ENCODE measurements at places on chromosomes 1 and 21.

DNA sequence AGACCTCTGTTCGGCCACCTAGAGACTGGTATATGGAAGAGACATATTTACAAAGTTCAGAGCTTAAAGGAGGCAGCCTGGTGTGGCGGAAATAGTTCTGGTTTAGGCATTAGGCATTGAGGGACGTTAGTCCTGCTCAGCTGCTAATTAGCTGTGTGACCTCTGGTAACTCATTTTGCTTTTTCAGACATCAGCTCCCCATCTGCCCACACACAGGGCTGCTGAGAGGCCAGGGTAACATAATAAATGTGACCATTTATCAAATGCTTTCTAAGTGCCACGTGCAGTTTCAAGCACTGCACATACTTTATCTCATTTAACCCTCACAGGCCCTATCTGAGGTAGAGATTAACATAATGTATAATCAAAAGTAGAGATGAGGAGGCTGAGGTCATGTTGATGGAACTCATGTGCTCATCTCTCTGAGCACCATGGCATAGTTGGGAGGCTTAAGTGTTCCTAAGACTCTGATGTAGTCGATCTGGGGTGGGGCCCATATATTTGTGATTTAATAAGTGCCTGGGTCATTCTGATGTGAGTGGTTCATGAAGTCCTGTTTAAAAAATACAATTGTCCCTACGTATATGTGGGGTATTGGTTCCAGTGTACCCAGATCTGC lies 267.2 kb upstream of the PLXNA2 start:
- no peak for DNase-seq

DNA sequence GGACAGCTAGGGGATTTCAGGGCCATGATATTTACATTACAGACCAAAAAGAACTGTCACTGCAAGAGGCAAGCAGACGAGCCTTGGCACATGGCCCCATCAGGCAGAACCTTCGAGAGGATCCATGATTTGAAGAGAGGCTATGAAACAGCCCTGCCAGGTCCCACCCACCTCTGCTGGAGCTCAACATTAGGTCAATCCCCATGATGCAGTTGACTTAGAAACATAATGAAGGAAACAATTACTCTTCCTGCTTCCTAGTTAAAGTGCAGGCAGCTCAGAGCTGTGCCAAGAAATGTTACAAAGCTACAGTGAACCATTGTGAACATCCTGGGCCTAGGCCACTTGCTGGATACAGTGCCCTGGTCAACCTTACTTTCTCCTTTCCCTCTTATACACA lies 41.7 kb upstream of the PTCH2 start:
- no peak for DNase-seq

DNA sequence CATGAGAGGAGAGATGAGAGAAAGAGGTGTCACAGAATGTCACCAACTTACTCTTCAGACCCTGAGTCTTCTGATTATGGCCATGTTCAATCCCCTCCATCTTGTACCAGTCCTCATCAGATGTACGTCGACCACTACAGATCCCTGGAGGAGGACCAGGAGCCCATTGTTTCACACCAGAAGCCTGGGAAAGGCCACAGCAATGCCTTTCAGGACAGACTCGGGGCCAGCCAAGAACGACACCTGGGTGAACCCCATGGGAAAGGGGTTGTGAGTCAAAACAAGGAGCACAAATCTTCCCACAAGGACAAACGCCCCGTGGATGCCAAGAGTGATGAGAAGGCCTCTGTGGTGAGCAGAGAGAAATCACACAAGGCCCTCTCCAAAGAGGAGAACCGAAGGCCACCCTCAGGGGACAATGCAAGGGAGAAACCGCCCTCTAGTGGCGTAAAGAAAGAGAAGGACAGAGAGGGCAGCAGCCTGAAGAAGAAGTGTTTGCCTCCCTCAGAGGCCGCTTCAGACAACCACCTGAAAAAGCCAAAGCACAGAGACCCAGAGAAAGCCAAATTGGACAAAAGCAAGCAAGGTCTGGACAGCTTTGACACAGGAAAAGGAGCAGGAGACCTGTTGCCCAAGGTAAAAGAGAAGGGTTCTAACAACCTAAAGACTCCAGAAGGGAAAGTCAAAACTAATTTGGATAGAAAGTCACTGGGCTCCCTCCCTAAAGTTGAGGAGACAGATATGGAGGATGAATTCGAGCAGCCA lies 8.0 kb downstream of the ELOA start:
- peak; percentile 79 for DNase-seq

GRCh38 chr1:208243967-208244916 lies at the start of gene PLXNA2:
Gene PLXNA2, minus strand, starts transcription at chr1:208244384. Its CDS starts 26,462 bp downstream, at chr1:208217922.
- DNase-seq = peak; percentile 79

DNA sequence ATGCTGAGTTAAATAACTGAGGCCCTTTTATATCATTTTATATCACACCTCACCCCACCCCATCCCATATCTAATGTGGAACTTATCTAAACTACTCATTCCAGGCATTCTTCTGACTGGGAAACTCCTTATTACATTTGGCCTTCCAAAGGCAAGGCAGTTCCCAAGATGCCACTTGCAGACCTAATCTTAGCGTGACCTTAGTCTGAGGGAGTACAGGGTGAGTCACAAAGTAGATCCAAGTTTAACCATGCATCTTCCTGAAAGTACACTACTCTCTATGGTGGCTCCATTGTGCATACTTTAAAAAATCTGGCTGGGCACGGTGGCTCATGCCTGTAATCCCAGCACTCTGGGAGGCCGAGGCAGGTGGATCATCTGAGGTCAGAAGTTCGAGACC lies 353.6 kb upstream of the C1orf87 start:
- DNase-seq = no peak

GRCh38 chr21:43850728-43851295 lies 14.2 kb upstream of the AGPAT3 start:
- peak; percentile 11 for DNase-seq

GRCh38 chr1:27367160-27367650 lies 444 bp upstream of the MAP3K6 start:
- DNase-seq = no peak

- no peak for DNase-seq
These were observed 345.0 kb downstream of the NPHP4 start for GRCh38 chr1:5647234-5647633.

DNA sequence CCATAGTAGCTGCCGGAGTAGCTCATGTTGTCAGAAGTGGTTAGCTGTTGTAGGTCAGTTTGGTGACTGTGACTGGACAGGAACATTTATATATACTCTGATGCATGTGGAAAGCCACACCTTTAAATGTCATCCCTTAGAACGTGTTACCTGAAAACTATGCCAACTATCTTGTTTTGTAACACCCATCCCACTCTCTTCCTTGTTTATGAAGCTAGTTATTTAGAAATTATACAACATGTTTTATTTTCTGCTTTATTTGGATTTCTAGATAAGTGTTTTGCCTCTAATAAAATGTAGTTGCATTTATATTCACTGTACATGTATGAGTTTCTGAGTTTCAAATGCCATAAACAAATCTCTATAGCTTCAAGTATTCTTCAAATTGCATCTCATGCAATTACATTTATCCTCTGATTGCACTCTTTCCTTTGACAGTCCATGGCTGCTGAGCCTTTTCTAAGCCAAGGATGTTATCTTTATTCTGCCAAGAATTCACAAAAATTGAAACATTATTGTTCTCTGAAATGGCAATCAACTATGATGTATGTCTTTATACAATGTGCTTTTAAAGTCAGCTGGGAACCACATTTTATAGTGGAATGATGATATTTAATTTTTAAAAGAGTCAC lies at the start of gene KRTAP19-7:
KRTAP19-7 (minus strand) TSS at position 51 of the 632 bp plus-strand sequence; CDS start at position 26, 25 bp downstream.
- DNase-seq = no peak

GRCh38 chr1:30684259-30684658 lies 39.1 kb downstream of the MATN1 start:
- DNase-seq = no peak

DNA sequence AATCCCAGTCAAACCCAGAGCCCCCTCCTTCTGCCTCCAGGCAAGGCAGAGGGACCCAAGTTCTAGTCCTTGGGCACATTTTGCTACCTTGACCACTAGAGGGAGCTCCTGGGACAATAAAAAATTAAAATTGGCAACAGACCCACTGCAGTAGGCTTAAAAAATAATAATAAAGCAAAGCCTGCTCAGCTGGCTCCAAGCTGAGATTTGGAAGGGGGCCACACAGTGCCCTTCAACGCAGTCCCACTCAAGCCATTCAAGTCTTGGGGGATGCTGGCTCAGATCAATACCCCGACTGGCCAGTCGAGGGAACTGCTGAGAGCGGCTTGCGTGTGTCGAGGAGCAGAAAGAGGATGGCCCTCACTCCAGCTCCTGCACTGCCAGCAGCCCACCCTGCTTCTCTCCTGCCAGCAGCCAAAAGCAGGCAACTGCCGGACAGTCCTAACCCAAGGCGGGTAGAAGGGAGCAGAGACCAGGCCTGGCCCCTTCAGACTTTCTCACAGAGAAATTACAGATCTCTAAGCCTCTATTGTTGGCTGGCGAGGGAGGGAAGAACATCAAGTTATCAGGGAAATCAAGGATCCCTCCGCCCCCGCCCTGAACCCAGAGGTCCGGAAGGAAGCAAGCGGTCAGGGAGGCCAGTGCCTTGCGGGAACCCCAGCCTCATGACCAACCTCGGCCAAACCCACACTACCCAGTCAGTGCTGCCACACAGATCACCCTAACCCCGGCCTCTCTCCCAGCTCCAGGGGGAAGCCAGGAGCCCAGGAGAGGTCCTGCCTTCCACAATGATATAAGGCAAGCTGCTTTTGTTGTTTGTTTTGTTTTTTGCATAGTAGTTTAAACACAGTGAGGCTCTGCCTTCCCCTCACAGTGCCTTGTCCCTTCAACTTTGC lies 4.9 kb upstream of the ALDH4A1 start:
- DNase-seq = peak; percentile 89

DNA sequence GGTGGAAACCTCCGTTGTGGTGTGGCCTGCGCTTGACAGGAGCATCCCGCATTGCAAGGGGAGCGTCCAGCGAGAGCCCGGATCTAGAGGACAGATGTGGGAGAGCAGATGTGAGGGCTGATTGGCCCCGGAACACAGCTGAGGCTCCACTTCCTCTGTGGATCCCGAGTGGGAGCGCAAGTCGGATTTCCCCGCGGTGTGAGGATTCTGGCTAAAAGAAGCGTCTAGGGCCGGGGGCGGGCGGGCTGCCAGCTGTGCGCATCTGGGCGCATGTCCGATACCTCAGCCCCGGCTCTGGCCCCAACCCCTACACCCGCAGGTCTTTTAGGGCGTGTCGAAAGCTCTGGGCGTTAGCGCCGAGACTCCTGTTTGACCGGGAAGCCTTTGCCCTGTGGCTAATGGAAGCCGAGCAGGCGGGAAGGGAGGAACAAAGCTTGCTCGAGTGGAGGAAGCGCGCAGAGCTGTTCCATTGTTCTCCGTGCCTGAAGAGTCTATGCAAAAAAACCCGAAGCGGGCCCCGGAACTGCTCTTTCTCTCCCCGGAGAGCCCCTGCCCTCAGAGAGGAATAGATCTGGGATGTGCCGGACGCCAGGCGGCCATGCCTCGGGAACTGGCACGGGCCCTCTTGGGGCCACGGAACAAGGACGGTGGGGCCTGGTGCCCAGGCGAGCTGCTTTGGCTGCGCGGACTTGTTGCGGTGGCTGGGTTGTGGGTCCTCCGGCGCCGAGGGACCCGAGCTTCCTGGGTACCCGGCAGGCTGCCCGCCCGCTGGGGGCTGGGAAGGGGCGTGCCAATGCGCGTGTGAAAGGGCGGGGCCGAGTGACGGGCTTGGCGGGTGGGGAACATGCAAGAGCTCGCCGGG lies 111.1 kb downstream of the NAV1 start:
- DNase-seq = peak; percentile 54

DNA sequence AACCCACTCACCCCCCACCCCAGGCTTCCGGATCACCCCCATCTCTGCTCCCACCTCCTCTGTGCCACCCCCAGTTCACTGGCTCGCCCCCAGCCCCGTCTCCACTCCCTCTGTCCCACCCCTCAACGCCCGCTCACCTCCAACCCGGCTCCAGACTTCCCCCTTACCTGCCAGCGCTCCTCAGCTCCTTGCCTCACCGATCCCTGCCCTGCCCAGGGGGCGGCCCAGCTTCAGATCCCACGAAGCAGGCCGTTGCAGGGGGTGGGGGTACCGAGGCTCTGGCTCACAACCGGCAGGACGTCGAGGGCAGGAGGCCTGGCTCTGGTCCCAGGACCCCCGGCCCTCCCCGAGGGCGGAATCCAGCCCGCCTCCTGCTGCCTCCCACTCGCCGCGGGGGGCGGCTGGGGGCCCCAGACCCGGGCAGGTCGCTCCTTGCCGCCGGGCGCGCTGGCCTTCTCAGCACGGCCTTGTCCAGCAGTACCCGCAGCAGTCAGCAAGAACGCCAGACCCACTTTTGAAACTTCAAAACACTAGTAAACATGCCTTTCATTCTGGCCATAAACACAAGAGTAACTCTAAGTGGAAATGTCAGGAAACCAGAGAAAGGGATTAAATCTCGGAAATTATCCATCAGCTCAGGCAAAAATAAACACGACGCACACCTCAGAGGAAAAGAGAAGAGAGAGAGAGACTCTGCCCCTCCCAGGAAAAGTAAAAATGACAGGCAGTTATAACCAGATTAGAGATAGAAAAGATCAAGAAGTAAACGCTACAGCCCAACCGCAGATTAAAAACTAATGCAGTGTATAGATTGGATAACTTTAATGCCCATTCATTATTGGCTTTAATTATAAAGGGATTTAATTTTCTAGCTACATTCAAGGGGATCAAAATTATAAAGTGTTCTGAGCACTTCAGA lies 1.0 kb upstream of the FAM89A start:
- no peak for DNase-seq

DNA sequence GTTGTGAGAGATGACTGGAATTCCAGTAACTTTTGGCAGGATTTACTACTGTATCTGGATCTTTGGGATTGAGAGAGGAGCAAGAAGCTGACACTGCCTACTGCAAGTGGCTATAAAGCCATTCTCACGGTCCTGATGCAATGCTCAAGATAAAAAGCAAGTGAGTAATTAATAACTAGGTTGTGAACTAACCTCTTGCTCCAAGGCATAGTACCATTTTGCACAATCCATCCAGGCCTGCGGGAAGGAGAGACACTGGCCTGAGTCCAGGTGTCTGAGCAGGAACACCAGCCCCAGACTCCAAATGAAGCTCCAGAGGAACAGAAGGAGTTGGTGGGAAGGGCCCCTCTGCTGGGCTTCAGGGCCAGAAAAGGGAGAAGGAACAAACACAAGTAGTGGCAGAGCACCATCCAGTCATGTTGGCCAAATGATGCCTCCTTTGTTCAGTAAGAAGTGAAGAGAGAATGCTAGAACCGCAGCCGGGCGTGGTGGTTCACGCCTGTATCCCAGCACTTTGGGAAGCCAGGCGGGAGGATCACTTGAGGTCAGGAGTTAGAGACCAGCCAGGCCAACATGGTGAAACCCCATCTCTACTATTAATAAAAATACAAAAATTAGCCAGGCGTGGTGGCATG lies 9.9 kb upstream of the SLC45A3 start:
- no peak for DNase-seq

- DNase-seq = peak; percentile 35
These were observed 150.0 kb downstream of the CASZ1 start for GRCh38 chr1:10646347-10646861.

- DNase-seq = no peak
These were observed 51.5 kb downstream of the FOXO6 start for GRCh38 chr1:41412748-41413147.

DNA sequence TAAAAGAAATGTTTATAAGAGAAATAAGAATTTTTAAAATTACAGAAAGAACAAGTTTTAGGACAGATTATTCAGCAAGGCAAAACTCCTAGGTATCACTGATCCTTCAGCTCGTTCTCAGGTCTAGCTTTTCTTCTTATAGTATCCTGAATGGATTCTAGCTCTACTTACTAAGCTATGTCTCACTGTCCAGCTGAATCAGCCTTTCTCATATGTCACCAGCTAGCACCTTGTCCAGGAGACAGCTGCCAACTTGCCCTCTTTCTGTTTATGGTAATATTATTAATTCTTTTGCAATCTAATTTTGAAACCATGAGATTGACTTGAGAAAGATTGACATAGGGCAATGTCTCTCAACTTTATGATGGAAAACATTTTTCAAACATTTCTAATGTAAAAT lies 159.9 kb downstream of the LYPLAL1 start:
- no peak for DNase-seq

Measured in suppressor macrophage (primary cell).